ENCODE measurements at places on chromosomes 4 and X.

GRCh38 chrX:11770320-11770719, 12.3 kb downstream of the MSL3 start:
- no peak for DNase-seq

DNA sequence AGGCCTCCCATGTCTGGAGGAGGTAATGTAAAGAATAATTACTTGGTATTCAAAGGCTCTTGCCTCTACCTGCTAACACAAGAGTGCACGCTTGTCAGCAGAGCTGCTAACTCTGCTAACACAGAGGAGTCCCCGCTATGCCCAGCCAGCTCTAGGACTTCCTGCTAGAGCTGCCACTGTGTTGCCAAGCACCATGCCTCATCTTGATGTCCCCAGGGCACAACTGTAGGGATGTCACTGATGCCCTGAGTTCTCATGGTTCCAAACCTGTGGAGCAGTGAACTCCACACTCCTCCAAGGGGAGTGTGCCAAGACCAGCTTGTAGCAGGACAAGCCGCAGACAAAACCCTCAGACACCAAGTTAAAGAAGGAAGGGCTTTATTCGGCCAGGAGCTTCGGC, 55.3 kb upstream of the CLDN24 start:
- DNase-seq, result no peak

- DNase-seq, result no peak
Measured at GRCh38 chr4:15636818-15637217, 18.3 kb downstream of the FBXL5 start.

DNA sequence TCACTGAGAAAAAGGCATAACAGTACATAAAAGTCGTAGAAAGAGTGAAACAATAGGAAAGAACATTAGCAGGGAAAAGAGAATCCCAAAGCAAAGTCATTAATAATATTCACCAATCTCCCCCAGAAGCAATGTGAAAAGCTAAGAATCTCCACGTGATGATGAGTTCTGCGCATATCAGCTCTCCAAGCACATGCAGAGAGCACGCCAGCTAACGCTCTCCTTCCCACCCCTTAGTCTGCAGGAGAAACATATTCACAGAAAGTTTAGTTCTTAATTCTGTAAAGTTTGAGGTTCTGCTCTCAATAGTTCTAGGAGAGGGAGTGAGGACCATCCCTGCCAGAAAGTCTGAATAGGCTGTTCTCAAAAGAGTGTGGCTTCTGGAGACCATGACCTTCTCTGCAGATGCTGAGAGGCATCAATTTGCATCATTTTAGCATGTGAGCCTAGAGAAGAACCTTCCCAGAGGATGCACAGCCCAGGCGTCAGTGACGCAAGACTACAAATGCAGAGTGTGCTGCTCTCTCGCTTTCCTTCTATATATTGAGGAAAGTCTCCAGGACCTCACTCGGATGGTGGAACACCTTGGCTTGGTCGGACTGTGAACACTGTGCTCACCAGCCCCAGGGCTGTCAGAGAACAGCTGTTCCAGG, 51.3 kb upstream of the AFAP1 start:
- no peak for DNase-seq

GRCh38 chrX:13091111-13091765, 46.8 kb upstream of the FAM9C start:
- DNase-seq, result no peak

DNA sequence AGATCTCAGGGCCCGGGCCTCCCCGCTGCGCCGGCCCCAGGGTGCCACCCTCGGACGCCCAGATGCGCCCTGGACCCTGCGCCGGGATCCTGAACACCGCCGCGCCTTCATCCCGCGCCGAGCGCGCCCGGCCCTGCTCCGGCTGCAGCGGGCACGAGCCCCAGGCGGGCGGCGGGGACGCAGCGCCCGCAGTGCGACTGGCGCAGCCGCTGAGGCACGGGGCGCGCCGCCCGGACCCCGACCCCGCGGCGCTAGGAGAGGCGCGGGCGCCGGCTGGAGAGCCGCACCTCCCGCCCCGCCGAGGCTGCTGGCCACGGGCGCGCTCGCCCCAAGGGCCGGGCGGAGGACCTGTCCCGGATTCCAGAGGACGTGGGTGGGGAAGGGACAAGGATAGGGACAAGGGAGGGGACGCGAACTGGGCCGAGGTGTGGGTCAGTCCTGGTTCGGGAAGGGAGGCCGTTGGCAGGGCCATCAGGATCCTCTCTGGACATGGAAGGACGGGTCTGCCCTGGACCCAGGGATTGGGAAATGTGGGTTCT, 1.1 kb downstream of the ZFYVE28 start:
- DNase-seq, result no peak

GRCh38 chrX:110836451-110836850, 40.8 kb upstream of the CHRDL1 start:
- no peak for DNase-seq

GRCh38 chrX:47573341-47574075, 8.7 kb upstream of the TIMP1 start:
- DNase-seq, result peak; percentile 64
